ENCODE measurements at places on chromosomes 2 and 18.
A peak's percentile ranks its signal among the peaks of the same experiment; 100 is the strongest.

DNA sequence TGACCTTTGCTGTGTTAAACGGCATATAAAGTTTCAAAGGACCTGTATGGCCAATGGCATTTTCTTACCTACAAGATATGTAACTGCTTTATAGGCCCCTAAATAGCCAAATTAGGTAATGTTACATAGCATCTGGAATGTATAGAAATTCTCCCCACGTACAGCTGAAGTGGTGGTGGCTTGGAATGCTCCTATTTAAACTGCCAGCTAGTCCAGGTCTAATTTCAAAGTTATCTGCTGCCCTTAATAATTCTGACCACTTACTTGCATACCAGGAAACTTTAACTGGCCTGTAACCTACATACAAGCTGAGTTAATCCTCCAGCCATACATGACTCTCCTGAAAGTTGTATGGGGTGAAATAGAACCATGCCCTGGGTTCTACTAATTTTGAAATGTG is 1.3 kb downstream of the KIAA2012 start:
- no peak for DNase-seq

GRCh38 chr2:38934742-38935141 is 45.1 kb downstream of the ARHGEF33 start:
- DNase-seq = no peak

GRCh38 chr2:84212611-84213314 is 246.3 kb downstream of the SUCLG1 start:
- DNase-seq = no peak

- DNase-seq = peak; percentile 32
These were observed 463 bp downstream of the SMC6 start for GRCh38 chr2:17752892-17753802.

- no peak for DNase-seq
These were observed 146.0 kb downstream of the AGAP1 start for GRCh38 chr2:235639885-235640284.

GRCh38 chr2:200913654-200914053 is 24.5 kb downstream of the NIF3L1 start:
- DNase-seq = no peak

DNA sequence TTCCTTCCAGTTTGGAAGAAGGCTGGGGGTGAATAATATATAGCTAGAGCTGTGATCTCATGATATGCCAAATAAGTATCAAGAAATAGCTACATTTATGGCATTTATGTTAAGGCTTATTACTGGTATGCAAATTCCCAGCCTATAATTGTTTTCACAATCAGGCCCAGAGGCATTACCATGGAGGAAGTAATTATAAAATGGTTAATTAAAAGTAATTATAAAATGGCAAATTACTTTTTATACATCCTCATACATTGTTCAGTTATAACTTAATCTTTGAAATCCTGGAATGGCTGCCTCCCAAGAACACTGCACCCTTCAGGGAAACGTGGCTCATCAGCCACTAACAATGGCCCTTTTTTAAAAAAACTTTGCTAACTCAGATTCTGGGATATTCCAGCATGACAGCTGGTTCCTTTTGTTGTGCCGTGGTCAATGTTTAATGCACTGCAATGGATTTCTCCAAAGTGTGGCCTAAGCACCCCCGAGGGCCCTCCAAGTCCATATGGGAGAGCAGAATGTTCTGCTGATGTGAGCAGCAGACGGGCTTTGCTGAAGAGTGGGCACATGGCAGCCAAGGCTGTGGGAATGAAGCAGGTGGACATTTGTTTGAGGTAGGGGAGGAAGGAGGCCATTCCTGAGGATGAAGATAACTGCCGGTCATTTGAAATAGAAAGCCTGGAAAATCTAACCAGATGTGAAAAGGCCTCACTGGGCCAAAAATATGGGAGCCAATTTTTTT is 483.5 kb upstream of the GCFC2 start:
- no peak for DNase-seq

GRCh38 chr2:27596627-27597026 is 13.8 kb downstream of the ZNF512 start:
- no peak for DNase-seq

DNA sequence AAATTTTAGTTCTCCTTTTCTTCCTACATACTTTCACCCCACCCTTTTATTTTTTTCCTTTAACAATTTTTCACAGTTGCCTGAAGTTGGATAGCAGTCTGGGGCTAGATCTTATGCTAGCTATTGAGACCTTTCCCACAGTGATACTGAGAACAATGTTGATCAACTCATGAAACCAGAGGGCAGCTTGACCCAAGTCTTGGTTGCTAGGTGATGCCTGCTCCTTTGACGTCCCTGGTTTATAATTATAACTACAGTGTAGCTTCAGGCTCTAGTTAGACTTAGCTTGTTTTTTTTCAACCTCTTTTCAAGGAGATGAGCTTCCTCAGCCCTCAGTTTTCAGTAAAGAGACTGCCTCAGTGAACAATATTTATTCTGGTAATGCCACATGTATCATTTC is 648.5 kb downstream of the IRS1 start:
- DNase-seq = no peak
